Stimulated activated naive CD8-positive, alpha-beta T cell treated with anti-CD3 and anti-CD28 coated beads, Interleukin-15, Interleukin-2, amounts not matched to agents 100 U/mL and 50 U/mL, for 24 hours (primary cell): ENCODE measurements at places on chromosomes 3 and 15.

- no peak for DNase-seq
Observed at GRCh38 chr15:62337934-62338333, 172.8 kb upstream of the C2CD4B start.

GRCh38 chr15:62020576-62021160, 39.6 kb downstream of the VPS13C start:
- DNase-seq: no peak

DNA sequence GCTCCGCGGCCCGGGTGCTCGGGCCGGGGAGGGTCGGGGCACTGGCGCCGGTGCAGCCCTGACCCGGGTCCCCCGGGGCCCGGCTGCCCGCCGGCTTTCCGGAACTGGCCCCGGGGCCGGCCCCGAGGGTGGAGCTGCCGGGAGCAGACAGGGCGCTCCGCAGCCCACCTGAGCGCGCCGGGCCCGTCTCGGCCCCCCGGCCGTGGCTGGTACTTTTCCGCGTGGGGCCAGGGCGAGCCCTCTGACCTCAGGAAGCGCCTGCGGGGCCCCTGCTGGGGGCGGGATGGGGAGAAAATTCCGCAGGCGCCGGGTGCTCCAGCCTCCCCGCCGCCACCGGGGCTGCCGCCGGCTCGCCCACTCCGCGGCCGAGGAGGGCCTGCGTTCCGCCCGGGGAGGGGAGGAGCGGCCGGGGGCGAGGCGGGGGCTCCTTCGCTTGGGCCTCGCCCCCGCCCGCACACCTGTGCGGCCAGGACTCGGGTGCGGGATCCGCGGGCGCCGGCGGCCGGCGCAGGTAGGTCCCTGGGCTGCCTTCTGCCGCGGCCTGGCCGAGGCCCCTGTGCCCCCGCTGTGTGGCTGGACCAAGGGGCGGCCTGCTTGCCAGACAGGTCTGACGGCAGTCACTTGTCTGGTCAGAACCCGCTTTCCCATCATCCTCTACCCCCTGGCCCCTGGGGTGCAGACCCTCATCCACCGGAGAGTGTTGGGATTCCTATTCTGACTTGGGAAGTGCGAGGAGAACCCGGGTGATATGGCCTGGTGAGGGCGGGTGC, 3.5 kb downstream of the FURIN start:
- peak; percentile 54 for DNase-seq

GRCh38 chr3:103494011-103494410, 1059.2 kb downstream of the ZPLD1 start:
- no peak for DNase-seq

- DNase-seq: peak; percentile 58
Observed at GRCh38 chr3:16337856-16338540, 73.0 kb downstream of the OXNAD1 start.

DNA sequence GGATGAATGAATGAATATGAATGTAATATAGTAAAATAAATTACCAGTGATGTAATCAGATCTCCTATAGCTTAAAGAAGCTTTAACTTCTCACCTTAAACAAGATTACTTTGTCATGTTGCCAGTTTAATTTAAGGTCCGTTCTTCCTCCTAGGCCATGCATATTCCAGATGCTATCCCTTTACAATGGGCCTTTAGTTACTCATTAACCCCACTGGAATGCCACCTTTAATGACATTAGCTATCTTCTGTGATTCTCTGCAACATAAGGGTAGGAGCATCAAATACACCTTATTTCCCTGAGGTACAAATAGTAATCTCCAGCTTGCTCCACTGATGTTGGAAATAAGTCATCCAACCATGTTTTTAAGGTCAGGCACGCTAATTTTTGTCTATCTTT, 63.0 kb upstream of the TIMP4 start:
- no peak for DNase-seq

DNA sequence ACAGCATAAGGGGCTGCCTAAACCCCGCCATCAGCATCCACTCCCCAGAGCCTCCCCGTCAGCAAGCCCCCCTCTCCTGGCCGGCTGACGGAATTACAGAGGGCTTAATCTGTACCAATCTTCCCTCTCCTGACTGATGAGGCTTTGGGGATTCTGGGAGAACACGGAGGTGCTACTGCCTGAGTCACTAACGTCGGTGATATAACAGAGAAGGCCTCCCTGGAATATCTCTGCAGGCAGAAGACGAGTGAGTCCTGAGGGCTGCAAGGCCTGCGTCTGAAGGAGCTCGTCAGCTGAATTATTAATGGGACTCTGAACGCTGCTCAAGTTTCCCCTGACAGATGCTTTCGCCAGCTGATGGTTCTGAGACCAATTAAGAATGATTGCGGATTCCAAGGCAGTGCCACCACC, 147.7 kb downstream of the XXYLT1 start:
- no peak for DNase-seq

DNA sequence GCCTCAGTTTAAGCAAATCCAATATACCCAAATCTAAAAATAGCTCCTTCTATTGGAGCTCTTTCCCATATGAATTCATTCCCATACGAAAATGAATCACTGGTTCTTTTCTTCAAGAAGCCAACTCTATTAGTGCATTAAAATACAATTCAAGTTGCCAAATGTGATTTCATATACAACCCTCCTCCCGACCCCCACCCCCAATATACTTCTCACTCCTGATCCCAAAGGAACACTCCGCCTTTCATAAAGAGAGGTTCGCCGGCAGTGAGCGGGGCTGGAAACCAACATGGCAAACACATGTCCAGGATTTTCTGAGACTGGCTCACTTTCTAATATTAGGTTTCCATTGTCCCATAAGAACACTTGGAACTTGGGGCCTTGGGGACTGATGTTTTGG, 48.5 kb downstream of the MAGEF1 start:
- no peak for DNase-seq

- DNase-seq: no peak
Observed at GRCh38 chr3:97306226-97306625, 458.3 kb upstream of the ARL6 start.

GRCh38 chr3:11910971-11911531, 64.4 kb upstream of the TAMM41 start:
- no peak for DNase-seq

GRCh38 chr3:48562367-48563095, 1.1 kb downstream of the UCN2 start:
- no peak for DNase-seq

DNA sequence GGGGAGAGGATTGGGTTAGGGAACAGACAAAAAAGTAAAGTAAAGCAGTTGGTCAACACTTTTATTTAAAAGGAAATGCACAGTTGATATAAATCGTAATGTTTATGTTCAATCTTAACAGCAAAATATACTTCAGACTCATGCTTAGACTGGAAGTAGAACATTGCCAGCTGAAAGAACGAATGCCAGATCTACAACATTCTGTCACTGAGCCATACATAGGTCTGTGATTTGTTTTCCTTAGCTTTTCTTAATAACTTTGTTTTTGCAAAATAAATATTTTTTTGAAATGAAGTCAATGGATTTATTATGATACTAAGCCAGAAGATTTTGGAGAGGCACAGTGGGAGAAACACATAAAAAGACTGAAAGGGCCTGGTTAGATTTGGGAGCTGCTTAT, 62.0 kb downstream of the LEKR1 start:
- no peak for DNase-seq

DNA sequence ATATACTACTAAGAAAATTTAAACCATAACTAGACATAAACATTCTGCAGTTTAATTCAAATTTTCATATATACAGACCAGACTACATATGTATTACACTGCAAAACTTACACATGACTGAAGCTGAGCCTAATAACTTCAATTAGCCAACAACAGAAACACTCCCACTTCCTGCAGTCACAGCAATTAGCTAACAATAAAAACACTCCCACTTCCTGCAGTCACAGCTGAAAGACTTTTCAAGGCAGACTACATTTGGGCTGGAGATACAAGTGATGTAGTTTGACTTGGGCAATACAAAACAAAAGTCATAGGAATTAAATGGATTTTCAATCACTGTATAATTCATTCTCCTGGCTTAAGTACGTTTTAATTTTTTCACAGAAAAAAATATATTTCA, 10.3 kb downstream of the TM2D3 start:
- DNase-seq: no peak
